ENCODE measurements at places on chromosomes 1 and 21. TPM values are rescaled to one million over a fixed set of nuclear protein-coding genes. Genes with fewer than 3 reads are reported as not detected.

DMBX1 gene
- not detected for total RNA-seq

F13B gene
- total RNA-seq = not detected

RBM11 gene
- not detected for total RNA-seq

PGLYRP4 gene
- not detected for total RNA-seq

LEFTY2 gene
- total RNA-seq = not detected

SFN gene
- total RNA-seq = not detected

FMO5 gene
- 1.1 TPM for total RNA-seq

RNF187 gene
- total RNA-seq = 20.9 TPM

STXBP3 gene
- 73.8 TPM for total RNA-seq

GPR37L1 gene
- not detected for total RNA-seq

KCNJ15 gene
- 0.50 TPM for total RNA-seq

ATP13A2 gene
- 74.9 TPM for total RNA-seq

LINGO4 gene
- not detected for total RNA-seq

HSPG2 gene
- 2,347 TPM for total RNA-seq

HTR6 gene
- total RNA-seq = not detected

CTSE gene
- 0.36 TPM for total RNA-seq

DEPDC1 gene
- 45.5 TPM for total RNA-seq

SDHB gene
- 143 TPM for total RNA-seq

TAS1R3 gene
- total RNA-seq = 0.22 TPM

LYPD8 gene
- total RNA-seq = not detected

KCNQ4 gene
- total RNA-seq = 0.13 TPM

All from thoracic aorta endothelial cell (primary cell).